ENCODE measurements at places on chromosomes 1 and 21.

- DNase-seq: no peak
Observed at GRCh38 chr1:170205301-170205700, 59.5 kb downstream of the NTMT2 start.

GRCh38 chr1:70090141-70090540, 115.2 kb downstream of the LRRC40 start:
- no peak for DNase-seq

GRCh38 chr1:171254859-171255258, 6.6 kb downstream of the FMO1 start:
- no peak for DNase-seq

- no peak for DNase-seq
Observed at GRCh38 chr1:45170151-45170742, 36.2 kb downstream of the ZSWIM5 start.

- DNase-seq: no peak
Observed at GRCh38 chr1:18572022-18572880, 58.4 kb upstream of the PAX7 start.

- DNase-seq: no peak
Observed at GRCh38 chr1:145886390-145886789, 724 bp upstream of the ANKRD35 start.
